ENCODE measurements at places on chromosomes 16 and 17.

DNA sequence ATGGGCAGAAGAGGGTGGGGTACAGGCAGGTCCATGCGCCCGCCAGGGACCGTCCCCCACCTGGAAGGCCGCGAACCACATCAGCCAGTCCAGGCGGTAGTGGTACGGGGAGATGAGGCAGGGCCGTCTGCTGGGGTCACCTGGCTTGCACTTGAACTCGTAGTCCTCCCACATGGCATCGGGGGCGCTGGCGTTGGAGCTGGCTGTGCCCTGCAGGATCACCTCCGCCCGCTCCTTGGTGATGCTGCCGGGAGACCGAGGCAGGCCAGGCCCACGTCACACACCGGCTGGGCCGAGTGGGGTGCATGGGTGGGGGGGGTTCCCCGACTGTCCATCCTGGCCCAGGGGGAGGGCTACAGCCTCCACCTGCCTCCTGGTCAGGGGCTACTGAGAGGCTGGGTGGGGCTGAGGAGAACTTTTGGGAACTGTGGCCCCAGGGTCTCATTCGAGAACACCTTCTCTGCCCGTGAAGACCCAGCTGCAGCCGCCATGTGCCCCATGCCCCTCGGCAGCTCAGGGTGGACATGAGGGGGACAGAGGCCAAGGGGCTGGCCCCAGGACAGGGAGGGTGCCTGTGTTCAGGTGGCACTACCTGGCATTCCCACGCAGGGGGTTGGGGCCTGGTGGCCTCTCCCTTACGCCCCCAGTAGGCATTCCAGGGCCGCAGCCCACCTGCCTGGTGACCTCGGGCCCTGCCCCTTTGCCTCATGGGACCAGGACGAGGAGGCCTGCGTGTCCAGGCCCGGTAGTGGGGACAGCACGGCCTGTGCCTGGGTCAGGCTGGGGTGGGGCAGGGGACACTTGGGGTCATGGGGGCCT lies 69.5 kb upstream of the GNG13 start:
- DNase-seq = no peak

GRCh38 chr16:2350500-2350899 lies 10.0 kb upstream of the ABCA3 start:
- no peak for DNase-seq

DNA sequence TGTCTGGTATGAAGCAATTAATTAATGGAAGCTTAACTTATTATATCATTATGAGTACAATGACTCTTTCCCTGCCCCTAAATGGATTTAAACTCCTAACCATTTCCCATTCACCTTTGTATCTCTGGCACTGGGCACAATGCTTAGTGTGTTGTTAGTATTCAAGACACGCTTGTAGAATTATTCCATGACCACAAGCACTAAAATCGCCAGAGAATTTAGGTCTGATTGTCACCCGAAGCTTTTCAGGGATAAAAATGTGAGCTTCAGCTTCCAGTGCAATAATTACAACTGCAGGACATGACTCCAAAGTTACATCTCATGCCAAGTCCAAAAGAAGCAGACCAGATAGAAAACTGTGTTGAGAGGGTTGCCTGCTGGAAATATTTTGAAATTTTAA lies 101.6 kb downstream of the CDH8 start:
- no peak for DNase-seq

- DNase-seq = peak; percentile 9
These were observed 2.5 kb downstream of the TLCD3B start for GRCh38 chr16:30028438-30029076.

DNA sequence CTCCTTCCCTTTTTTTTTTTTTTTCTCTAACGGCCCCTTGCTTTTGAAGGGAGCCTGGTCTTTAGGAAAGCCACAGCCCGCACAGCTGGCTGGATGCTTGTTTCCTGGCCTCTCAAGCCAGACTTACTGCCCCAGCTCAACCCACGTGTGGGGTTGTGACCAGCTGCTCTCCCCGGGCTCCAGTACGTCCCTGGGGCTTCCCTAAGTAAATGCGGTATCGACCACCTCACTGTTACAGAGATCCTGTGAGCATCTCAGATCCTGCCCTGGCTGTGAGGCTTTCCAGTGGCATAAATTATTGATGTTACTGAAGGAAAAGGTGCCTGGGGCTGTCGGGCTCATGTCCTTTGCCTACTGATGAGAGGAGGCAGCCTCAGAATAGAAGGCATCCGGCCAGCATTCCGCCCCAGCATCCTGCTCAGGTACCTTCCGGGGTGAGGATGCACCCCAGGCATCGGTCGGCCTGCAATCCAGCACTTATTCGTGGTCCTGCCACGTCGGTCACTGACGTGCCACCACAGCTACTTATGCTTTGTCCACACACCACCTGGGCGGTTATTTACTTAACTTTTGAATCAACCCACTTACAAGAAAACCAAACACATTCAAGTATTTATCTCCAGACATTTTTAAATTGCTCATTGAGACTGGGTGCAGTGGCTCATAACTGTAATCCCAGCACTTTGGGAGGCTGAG lies 9.6 kb downstream of the GPRC5B start:
- DNase-seq = no peak

GRCh38 chr17:44589316-44590071 lies 32.2 kb downstream of the FZD2 start:
- no peak for DNase-seq

GRCh38 chr17:57913575-57914272 lies 41.5 kb downstream of the CUEDC1 start:
- DNase-seq = no peak

DNA sequence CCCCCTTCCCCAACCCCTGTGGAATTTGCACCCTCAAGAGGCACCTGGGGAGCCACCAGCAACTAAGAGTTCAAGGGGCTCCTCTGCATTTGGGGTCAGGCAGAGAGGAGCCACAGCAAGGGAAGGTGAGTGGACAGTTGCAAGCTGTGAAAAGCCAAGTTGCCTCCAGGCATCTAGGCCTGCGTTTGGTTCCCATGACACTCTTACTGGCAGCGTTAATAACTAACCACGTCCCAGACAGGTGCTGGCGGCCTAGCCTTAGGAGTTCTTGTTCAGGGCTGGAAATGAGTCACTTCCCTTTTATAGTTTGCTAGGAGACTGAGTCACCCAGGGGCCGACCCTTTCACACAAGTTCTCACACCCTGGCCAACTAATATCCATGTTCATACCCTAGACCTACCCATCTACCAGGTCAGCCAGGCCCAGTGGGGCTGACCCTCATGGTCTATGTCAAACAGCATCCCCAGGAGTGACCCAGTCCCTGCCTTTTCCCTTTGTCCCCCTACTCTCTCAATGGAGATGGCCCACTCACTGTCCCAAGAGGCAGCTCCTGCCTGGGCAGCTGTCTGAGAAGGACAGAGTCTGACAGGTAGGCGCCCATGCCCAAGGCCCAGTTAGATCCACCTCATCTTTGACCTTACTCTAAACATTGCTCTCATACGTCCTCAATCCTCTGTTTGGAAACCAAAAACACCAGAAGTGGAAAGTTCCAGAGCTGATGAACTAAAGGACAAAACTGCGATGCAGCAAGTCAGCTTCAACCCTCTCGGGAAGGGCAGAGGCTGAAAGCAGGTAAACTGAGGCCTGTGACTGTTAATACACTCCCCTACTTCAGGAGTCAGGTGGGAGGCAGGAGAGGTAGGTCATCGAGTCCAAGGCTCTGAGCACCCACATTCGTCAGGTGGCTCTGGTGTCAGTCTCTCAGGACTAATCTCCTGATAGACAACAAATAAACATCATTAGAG lies 300.6 kb downstream of the SOX9 start:
- DNase-seq = no peak

DNA sequence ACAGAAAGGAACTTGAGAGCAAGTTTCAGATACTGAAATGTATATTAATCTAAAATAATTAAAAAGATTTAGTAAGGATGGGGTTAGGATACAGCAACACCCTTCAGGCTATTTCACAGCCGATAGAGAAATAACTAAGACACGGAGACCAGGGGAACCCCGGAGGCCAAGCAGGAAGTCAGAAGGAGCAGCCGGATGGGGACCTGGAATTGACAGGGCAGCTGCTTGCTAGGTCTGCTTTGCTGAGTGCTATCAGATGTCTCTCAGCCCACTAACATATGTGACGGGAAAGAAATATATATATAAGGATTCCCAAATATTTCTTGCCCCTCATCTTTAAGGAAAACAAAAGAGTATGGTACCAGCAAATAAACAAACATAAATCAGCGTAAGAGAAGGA lies 154.1 kb upstream of the CDH5 start:
- DNase-seq = no peak

DNA sequence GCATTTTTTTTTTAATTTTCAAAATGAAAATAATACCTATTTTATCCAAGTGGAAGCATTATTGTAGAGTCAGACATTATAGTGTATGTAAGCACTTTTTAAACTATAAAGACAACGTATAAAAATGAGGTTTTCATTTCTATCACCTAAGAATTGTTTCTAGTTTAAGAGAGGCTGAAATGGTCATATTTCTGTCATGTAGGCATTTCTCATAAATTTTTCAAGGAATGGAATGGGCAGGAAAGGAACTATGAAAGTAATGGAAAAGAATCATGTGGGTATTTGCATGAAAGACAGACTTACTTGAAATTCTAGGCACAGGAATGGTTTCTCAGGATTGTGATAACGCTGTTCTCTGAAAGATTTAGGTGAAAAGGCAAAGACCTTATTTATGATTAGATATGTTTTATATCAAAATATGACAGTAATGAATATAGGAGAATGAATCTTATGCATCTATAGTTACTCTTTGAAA lies 67.4 kb downstream of the PPM1E start:
- no peak for DNase-seq

DNA sequence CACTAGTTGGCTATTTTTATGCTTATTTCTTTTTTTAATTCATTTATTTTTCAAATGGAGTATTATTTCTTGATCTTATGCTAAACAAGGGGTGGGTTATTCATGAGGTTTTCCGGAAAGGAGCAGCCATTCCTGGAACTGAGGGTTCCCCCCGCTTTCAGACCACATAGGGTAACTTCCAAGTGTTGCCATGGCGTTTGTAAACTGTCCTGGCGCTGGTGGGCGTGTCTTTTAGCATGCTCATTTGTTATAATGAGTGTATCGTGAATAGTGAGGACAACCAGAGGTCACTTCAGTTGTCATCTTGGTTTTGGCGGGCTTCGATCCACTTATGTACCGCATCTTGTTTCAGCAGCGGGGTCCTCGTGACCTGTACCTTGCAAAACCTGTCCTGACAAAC lies 29.6 kb upstream of the ASGR2 start:
- no peak for DNase-seq
